Esophagus muscularis mucosa (tissue), 4 donors: ENCODE measurements at places on chromosomes 11 and 22.

- peak overlapping the region; percentile 98 for H3K27ac ChIP-seq
- no peak for DNase-seq
- peaks cover 7% of the 10 kb centered on the region for H3K27me3 ChIP-seq
Measured at GRCh38 chr11:69007975-69008381, 5.1 kb downstream of the MRGPRF start.

DNA sequence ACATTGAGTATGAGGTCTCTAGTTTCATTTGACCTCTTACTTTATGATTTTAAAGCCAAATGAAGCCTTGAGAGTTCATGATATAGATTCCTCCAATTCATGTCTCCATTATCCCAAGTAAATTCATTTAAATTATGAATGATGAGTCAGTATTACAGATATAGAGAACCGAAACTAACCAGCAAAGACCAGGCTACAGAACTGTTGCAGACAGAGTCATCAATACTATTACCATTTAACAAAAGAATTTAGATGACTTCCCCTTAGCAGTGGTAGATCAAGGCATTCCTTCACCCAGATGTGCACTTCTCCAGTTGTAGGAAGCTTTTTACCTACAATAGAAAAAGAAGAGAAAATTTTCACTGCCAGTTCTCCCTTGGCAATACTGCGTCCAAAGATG is 11.8 kb upstream of the CCDC89 start:
- no peak overlapping the region for H3K27ac ChIP-seq
- H3K36me3 ChIP-seq: no peaks in the 10 kb centered on the region
- no peaks in the 10 kb centered on the region for H3K27me3 ChIP-seq
- no peak for DNase-seq
- H3K4me1 ChIP-seq: no peaks in the 10 kb centered on the region

GRCh38 chr11:57885298-57886050 is 123.9 kb downstream of the CTNND1 start:
- H3K4me3 ChIP-seq: no peak overlapping the region
- no peaks in the 10 kb centered on the region for H3K36me3 ChIP-seq
- no peak for DNase-seq
- no peaks in the 10 kb centered on the region for H3K27me3 ChIP-seq

GRCh38 chr11:93169143-93169542 is 28.6 kb downstream of the SLC36A4 start:
- H3K36me3 ChIP-seq: peaks cover 13% of the 10 kb centered on the region
- no peak for DNase-seq

DNA sequence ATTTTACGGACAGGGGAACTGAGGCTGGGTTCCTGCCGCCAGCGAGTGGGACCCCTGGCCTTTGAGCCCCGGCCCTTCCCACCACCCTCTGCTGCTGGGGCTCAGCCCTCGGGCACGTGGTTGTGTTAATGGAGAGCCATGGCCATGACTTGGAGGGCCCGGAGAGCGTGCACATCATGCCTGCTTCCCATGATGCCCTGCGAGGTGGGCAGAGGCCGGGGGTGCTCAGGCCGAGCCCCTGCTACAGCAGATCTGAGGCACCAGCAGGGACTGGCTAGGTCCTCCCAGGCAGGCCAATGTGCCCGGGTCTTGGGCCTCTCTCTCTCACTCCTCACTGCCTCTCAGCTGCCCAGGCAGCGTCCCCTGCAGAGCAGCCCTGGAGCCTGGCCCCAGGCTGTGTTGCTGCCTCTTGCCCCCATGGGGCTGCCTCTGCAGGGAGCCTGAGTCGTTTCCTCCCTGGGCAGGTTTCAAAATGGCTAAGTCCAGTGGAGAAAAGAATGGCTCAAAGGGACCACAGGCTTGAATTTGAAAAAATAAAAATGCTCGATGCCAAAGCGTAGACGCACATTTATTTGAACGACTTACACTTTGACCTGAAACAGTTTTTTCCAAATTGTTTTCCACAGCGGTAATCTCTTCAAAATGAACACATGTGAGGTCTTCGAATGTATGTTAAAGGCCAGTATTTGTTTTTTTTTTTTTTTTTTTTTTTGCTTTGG is 72.6 kb upstream of the CLDN5 start:
- H3K27me3 ChIP-seq: peaks cover 31% of the 10 kb centered on the region
- H3K4me3 ChIP-seq: no peak overlapping the region
- H3K4me1 ChIP-seq: no peaks in the 10 kb centered on the region
- H3K27ac ChIP-seq: no peak overlapping the region

DNA sequence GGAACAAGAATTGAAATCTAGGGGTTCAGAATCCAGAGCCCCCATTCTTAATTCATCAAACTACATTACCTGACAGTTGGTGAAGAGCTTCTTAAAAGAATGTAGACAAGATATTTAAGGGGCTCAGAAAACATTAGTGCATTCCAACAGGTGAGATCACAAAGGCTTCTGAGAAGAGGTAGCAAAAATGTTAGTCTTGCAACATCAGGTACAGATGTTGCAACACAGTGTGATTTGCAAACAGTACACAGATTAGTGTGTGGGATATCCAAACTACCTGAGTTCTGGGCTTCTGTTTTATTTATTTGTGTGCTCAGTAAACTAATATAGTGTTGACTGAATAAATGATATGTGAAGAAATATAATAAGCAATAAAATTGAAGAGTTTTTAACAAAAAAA is 11.8 kb downstream of the CASP4 start:
- no peak overlapping the region for H3K27ac ChIP-seq
- no peaks in the 10 kb centered on the region for H3K4me1 ChIP-seq
- H3K4me3 ChIP-seq: no peak overlapping the region
- H3K36me3 ChIP-seq: peaks cover 24% of the 10 kb centered on the region
- no peak for DNase-seq

- H3K4me3 ChIP-seq: no peak overlapping the region
- H3K27me3 ChIP-seq: no peaks in the 10 kb centered on the region
- H3K27ac ChIP-seq: no peak overlapping the region
- DNase-seq: peak; percentile 89
- no peaks in the 10 kb centered on the region for H3K4me1 ChIP-seq
Measured at GRCh38 chr11:102620818-102621561, 4.1 kb downstream of the MMP20 start.

DNA sequence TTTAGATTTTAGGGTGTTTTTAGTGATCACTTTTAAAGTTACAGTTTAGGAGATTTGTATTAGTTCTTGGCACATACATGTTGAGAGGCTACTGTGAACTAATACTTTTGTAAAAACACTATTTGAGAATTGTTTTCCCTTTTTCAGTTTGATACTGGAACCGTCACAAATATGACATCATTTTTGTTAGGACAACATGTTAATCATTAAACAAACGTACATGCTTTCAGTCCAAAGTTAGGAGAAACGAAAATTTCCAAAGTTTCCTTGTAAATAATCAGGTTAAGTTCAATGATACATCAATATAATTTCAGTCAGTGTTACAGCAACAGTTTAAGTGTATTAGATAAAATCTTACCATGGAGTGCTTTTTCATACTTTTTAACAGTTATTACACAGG is 53.1 kb downstream of the SPECC1L start:
- no peak for DNase-seq
- H3K4me1 ChIP-seq: peaks cover 19% of the 10 kb centered on the region

DNA sequence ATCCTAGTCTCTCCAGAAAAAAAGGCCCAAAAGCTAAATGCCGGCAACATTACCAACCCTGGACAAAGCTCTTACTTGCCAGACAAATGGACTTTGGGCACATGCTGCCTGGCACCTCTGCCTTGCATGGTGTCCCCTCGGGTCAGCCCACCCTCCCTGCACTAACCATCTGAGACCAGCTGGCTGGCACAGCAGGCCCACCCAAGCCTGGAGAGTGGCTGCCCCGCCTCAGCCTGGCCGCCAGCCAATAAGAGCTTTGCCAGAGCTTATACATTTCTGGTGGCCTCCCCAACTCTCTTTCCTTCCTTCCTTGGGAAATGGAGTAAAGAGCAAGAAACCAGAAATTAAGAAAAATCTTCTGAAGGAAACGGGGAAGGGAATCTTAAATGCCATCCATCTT is 24.5 kb downstream of the MCHR1 start:
- DNase-seq: no peak
- no peak overlapping the region for H3K4me3 ChIP-seq
- no peaks in the 10 kb centered on the region for H3K36me3 ChIP-seq
- H3K4me1 ChIP-seq: no peaks in the 10 kb centered on the region

GRCh38 chr11:62508336-62509058 is 38.1 kb downstream of the AHNAK start:
- DNase-seq: peak; percentile 94
- H3K36me3 ChIP-seq: no peaks in the 10 kb centered on the region
- H3K4me3 ChIP-seq: peak overlapping the region; percentile 32
- H3K27me3 ChIP-seq: no peaks in the 10 kb centered on the region
- H3K4me1 ChIP-seq: peaks cover 89% of the 10 kb centered on the region

DNA sequence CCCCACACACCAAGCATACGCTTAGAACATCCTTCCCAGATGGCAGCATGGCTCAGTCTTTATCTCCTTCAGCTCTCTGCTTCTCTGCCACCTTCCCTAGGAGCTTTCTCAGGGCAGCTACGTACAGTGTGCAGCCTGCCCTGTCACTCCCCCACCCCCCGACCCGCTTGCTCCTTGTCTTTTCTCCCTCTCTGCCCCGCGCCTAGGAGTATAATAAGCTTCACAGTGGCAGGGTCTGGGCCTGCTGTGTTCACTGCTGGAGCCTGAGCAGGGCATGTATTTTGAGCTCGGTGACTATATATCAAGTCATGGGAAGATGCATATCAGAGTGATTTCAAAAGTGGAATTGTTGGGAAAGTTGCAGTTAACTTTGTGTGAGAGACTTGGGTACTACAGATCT is 55.8 kb upstream of the ADSL start:
- no peak overlapping the region for H3K27ac ChIP-seq
- no peak overlapping the region for H3K4me3 ChIP-seq

DNA sequence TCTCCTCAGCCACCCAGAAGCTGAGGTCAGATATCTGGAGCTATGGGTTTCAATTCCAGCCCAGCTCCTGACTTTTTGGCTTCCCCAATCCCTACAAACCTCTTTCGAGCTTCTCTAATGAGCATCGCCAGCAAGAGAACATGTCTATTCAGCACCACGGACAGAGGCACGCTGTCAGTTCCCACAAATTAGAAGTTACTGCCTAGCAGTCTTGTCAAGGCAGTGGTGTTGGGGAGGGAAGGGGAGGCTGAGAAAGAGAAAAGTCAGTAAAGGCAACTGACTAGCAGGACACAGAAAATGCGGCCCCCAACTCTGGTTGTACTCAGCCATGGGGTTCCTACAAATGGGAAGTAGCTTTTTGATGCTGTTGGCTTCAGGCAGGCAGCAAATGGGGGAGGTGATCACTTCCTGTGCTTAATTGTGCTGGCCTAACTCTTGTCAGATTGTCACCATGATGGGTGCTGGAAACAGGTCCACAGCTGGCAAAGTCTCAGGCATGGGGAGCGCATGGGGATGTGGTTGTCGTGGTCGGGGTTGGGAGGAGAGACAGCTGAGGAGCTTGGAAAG is 205.9 kb downstream of the ST3GAL4 start:
- DNase-seq: no peak
- H3K36me3 ChIP-seq: no peaks in the 10 kb centered on the region
- no peak overlapping the region for H3K4me3 ChIP-seq
- H3K27ac ChIP-seq: no peak overlapping the region
- H3K27me3 ChIP-seq: peaks cover 42% of the 10 kb centered on the region

GRCh38 chr11:46410021-46410420 is 18.4 kb upstream of the CHRM4 start:
- H3K36me3 ChIP-seq: peaks cover 75% of the 10 kb centered on the region
- DNase-seq: no peak
- H3K4me1 ChIP-seq: peaks cover 5% of the 10 kb centered on the region

DNA sequence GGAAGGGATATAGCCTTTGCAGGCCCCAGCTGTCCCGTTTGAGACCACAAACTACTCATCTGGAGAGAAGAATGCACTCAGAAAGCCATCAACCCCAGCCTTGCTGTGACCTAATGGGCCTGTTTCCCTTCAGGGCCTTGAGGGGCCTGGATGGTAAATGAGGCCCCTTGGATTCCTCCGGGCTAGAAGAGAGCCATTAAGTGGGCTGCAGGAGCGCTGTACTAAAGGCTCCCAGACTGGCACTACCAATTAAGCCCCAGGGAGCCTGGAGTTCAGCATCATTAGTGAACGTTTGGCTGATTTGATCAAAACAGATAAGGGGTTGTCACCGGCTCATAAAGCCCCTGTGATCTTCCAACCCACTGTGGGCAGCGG is 23.0 kb downstream of the CD5 start:
- DNase-seq: no peak
- no peak overlapping the region for H3K27ac ChIP-seq
- H3K36me3 ChIP-seq: no peaks in the 10 kb centered on the region
- H3K4me3 ChIP-seq: no peak overlapping the region

DNA sequence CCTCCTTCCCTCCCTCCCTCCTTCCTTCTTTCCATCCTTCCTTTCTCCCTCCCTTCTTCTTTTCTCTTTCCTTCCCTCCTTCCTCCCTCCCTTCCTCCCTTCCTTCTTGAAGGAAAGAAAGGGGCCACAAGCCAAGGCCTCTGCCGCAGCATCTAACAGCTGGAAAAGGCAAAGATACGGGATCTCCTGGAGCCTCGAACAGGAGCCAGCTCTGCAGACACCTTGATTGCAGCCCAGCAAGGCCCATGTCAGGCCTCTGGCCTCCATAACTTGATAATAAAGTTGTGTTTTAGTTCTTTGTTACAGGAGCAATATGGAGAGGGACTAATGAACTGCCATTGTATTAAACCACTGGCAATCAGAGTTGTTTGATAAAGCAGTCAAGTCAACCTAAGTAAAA is 348.9 kb upstream of the B3GAT1 start:
- no peaks in the 10 kb centered on the region for H3K4me1 ChIP-seq
- no peaks in the 10 kb centered on the region for H3K36me3 ChIP-seq
- no peak overlapping the region for H3K4me3 ChIP-seq
- no peaks in the 10 kb centered on the region for H3K27me3 ChIP-seq
- peak; percentile 64 for DNase-seq
- H3K27ac ChIP-seq: no peak overlapping the region

DNA sequence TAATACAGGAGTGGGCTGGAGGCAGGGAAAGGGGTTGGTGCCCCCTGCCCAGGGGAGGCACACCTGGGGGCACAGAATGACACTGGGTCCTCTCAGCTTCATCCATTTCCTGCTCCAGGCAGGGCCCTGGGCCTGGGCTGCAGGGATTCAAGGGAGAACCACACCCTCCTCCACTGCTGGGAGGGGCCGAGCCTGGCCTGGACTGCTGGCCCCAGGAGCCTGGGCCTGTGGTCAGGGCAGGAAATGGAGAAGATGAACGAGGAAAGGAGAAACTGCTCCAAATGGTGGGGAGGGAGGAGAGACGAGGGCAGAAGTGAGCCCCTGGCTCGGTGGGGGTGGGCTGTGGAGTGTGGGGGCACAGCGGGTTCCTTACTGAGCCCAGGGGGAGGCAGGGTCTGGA is 38.1 kb upstream of the KCNQ1OT1 start:
- H3K27ac ChIP-seq: no peak overlapping the region
- no peak overlapping the region for H3K4me3 ChIP-seq
- peaks cover 18% of the 10 kb centered on the region for H3K4me1 ChIP-seq
- H3K36me3 ChIP-seq: no peaks in the 10 kb centered on the region
- DNase-seq: no peak

GRCh38 chr22:47592791-47593190 is 830.3 kb downstream of the TBC1D22A start:
- DNase-seq: no peak
- H3K27me3 ChIP-seq: no peaks in the 10 kb centered on the region
- H3K4me1 ChIP-seq: no peaks in the 10 kb centered on the region
- H3K27ac ChIP-seq: no peak overlapping the region
- no peaks in the 10 kb centered on the region for H3K36me3 ChIP-seq

GRCh38 chr11:133360860-133361688 is 171.2 kb downstream of the OPCML start:
- H3K27ac ChIP-seq: no peak overlapping the region
- DNase-seq: peak; percentile 86
- H3K27me3 ChIP-seq: no peaks in the 10 kb centered on the region
- no peak overlapping the region for H3K4me3 ChIP-seq

GRCh38 chr22:39098026-39098425 is 982 bp downstream of the APOBEC3H start:
- no peak for DNase-seq
- H3K4me3 ChIP-seq: no peak overlapping the region
- H3K27ac ChIP-seq: no peak overlapping the region
- H3K36me3 ChIP-seq: no peaks in the 10 kb centered on the region
- no peaks in the 10 kb centered on the region for H3K27me3 ChIP-seq
